ENCODE measurements at places on chromosomes 12 and 14.

DNA sequence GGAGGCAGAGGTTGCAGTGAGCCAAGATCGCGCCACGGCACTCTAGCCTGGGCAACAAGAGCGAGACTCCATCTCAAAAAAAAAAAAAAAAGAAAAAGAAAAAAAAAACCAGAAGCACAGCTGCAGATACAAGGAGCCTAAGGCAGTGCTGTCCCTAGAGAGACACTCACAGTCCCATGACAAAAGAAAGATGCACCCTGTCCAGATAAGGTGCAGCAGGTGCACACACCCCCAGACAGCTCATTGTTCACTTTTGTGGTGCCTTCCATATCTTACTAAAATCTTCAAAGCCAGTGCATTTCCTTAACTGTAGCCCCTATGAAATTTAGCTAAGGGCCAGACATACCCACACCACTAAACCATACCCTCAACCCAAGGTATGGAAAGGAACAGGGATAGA is 7.7 kb upstream of the NRL start:
- DNase-seq, result no peak

GRCh38 chr12:112713471-112713870 is 78.1 kb upstream of the RPH3A start:
- no peak for DNase-seq

- DNase-seq, result no peak
These were observed 1.9 kb downstream of the GNG2 start for GRCh38 chr14:51862176-51862796.

DNA sequence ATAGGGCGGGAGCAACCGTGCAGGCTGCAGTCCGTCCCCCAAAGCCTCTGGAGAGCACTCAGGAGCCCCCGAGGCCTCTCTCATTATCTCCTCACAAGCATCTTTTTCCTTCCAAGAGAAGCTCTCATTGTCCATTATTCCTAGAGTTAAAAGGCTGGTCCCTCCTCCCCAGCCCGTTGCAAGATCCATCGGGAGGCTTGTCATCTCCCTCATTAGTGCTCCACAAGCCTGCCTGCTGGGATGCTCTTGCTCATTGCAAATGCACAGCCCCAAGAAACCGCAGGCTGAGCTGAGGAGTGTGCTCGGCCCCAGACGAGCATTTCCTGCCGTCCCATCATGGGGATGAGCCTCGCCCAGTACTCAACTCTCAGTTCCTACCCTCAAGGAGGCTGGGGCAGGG is 23.3 kb downstream of the NUAK1 start:
- DNase-seq, result no peak

- no peak for DNase-seq
These were observed 26.5 kb upstream of the RIC8B start for GRCh38 chr12:106747973-106748436.

DNA sequence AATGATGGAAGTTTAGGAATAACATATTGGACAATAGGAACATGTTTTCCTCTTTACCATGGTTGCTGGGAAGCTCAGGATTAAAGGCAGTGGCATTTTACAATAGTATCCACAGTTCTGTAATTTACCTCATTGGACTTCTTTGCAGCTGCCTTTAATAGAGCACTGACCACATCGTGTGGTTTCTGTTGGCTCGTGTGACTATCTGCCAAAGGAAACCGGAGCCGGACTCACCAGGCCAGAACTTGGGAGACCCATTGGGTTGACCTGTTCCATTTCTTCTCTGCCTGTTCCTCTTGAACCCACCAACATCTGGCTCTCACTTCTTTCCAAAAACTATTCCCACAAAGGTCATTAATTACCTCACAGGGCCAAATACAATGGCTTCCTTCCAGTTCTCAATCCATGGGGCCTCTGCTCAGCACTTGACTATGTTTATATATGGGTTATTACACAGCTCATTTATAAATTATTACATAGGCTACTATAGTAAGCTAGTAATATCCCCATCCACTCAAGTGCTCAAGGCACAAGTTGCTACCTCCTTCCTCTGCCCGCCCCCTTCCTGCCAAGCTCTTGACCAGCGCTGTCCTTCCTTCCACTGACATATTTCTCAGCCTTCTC is 121.5 kb upstream of the VASH1 start:
- no peak for DNase-seq

DNA sequence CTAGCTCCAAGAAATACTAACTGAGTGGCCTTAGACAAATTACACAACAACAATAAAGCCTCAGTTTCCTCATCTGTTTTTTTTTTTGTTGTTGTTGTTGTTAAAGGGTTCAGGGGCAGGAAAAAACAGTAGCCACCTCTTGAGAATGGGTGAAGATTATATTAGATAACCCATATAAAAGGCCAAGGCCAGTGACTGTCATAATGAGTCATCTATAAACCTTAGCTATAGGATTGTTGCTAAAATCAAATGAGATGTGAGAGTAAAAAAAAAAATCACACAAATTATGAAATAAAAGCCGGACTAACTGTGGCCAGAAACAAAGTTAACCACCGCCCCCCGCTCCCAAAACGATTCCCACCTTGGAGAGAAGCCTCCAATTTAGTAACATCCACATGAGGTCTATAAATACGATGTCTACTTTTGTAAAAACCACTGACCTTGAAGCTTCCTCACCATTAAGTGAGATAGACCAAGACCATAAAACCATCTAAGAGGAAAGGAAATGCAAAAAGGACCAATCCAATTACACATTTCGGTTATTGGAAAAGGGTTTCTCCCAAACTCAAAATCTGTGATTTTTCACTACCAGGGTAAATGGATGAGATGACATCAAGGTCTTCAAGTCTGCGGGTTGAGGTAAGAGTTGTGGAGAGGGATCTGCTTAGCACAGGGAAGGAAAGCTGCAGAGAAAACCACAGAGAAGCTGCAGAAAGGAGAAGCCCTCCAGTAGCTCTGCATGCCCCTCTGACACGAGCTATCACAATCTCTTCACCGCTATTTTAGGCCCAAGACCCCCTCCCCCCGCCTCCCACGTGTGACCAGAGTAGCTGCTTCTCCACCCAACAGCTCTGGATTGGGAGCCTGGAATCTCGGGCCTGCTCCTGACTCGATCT is 1.0 kb downstream of the NAA25 start:
- no peak for DNase-seq

DNA sequence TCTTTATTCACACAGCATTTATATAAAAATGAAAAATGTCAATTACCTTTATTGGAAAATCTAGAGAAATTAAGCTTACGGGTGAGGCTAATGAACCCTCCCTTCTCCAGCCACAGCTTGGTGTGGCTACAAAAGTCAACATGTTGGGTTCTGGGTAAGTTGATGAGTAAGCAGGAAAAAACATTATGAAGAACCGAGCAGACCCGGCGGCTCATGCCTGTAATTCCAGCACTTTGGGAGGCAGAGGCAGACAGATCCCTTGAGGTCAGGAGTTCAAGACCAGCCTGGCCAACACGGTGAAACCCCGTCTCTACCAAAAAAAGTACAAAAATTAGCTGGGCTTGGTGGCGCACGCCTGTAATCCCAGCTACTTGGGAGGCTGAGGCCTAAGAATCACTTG is 10.9 kb downstream of the NAA25 start:
- DNase-seq, result no peak

DNA sequence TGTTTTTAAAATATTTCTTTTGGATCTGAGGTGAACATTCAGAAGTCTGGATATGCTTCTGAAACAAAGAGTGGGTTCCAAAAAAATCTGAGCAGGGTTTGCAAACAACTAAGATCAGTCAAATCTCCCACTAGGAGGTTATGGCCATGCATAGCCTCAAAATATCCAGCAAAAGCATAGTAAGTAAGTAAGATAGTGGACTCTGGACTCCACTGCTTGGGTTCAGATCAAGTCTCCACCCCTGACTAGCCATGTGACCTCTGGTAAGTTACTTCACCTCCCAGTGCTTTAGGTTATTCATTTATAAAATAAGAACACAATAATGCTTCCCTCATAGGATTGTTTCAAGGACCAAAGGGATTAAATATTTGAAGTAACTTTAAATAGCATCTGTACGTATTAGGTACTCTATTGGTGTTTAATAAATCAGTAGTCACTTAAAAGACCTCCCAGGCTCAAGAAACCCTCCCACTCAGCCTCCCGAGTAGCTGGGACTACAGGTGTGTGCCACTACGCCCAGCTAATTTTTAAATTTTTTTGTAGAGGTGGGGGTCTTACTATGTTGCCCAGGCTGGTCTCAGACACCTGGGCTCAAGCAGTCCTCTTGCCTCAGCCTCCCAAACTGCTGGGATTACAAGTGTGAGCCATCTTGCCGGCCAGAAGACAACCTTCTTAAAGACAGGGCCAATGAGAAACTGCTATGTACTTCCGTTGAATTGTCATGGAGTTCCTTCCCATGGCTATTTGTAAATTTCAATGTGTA is 95.7 kb upstream of the SOX5 start:
- DNase-seq, result no peak

DNA sequence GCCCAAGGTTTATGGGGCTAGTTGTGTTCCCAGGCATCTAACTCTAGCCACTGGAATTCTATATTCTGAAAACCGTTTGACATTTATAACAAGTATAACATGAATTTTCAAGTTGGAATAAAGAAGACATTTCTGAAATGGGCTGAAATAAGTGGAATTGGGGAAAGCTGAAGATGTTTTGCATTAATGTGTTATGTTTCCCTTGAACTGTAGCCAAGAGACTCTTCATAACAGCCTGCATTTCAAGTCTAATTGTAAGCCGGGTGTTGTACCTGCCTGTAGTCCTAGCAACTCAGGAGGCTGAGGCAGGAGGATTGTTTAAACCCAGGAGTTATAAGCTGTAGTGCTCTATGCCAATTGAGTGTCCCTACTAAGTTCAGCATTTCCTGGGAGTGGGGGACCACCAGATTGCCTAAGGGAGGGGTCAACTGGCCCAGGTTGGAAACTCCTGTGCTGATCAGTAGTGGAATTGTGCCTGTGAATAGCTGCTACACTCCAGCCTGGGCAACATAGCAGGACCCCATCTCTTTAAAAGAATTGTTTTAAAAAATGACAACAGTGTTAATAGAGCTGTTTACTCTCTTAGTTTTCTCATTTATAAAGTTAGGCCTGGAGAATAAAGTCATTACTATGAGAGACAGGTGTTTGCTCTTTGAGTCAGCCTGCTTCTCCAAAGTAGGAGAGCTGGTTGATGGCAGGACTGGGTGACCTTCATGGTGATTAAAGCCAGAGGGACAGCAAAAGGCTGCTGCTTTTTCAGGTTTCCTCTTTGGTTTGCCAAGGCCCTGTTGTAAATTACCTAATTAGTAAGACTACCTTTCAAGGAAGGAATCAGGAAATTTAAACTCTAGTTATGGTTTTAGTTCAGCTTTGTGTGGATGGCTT is 483.6 kb upstream of the RGS6 start:
- no peak for DNase-seq

- DNase-seq, result no peak
These were observed 2.3 kb downstream of the ABCC9 start for GRCh38 chr12:21938879-21939278.

DNA sequence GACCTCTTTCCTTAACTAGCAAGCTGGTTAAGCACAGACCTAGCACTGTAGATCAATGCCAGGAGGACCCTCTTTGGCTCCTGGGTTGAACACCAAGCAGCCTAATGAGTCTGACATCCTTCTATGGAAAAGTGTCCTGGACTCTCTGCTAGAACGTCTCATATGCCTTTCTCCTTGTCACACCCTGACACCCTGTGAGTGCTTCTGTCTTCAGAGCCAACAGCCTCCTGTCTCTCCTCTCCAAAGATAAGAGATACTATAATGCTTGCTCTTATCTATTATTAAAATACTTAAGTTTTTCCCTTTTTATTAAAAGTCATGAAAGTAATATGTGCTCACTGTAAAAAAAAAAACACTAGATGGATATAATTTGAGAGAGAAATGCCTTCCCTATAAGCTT is 222.7 kb downstream of the FOXN3 start:
- DNase-seq, result no peak

DNA sequence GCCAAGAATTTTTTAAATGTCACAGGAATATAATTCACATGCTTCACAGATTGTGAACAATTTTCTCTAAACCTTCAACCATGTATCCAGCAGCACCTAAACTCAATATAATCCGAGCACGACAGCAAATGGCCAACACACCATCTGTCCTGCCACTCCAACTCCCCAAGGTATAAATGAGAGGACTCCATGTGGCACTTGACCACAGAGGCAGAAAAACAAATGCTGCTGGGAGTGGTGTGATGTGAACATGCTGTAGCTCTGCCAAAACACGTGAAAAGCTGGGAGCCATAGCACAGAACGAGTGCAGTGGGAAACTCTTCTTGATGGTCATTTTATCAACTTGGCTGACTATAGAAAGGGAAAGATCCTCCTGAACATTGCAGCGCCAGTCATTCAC is 70.9 kb downstream of the LLPH start:
- no peak for DNase-seq

DNA sequence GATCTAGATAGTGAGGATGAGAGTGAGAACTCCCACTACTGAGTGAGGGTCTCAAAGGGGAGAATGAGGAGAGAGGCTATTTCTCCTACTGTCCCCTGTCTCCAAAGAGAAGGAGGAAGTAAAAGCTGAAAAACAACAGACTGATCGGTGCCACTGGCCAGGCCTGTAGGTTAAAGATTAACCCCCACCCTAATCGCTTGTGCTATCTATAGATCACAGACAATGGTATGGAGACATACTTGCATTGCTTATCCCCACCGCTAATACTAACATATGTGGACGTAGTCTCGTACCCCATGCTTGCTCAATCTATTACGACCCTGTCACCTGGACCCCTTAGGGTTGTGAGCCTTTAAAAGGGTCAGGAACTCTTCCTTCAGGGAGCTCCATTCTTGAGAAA is 777.9 kb upstream of the TMEM132C start:
- no peak for DNase-seq

GRCh38 chr14:56400109-56400825 is 179.3 kb upstream of the TMEM260 start:
- no peak for DNase-seq

GRCh38 chr12:103864710-103865109 is 23.7 kb upstream of the NT5DC3 start:
- DNase-seq, result no peak

DNA sequence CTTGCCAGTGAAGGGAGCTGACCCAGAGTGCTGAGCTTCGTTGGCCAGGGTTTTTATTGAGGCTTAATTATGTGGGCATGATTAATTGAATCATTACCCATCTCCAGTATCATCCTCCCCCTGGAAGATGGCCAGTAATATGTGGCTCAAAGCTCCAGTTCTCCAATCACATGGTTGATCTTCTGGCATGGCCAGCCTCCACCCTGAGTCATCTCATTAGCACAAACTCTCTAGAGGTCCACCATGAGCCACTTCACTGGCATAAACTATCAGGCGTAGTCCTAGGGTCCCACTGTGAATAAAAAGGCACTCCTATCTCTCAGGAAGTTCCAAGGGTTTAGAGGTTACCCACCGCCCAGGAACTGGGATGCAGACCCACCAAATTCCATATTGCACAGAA is 135.0 kb downstream of the ANO6 start:
- no peak for DNase-seq

- DNase-seq, result no peak
These were observed 518.4 kb downstream of the MED13L start for GRCh38 chr12:115758877-115759620.

GRCh38 chr12:128111333-128111732 is 155.6 kb upstream of the TMEM132C start:
- no peak for DNase-seq

- DNase-seq, result no peak
These were observed 7.8 kb downstream of the RPAP3 start for GRCh38 chr12:47698055-47698454.

GRCh38 chr14:60257865-60258264 is 8.8 kb downstream of the PPM1A start:
- no peak for DNase-seq
